ENCODE measurements at places on chromosomes 11 and 22.

- DNase-seq = no peak
Observed at GRCh38 chr11:134126217-134126822, 57.4 kb downstream of the JAM3 start.

GRCh38 chr11:130827451-130828377 lies 88.6 kb downstream of the SNX19 start:
- DNase-seq = no peak

GRCh38 chr11:31645747-31646146 lies 136.2 kb downstream of the ELP4 start:
- no peak for DNase-seq

DNA sequence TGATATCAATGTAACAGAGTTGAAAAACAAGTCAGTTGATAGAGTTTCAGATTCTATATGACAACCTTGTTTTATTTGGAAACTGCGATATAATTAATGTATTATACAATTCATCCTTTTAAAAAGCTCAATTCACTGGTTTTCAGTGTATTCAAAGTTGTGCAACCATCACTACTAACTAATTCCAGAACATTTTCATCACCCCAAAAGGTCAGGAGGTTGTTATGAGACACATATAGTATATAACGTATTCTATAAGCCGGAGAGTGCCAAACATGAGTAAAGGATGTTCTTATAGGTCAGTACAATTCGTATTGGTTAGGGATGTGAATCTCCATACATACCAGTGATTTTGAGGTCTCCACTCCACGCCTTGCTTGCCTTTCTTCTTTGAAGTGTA lies 40.1 kb upstream of the UCP3 start:
- no peak for DNase-seq

GRCh38 chr11:124880958-124881357 lies 15.7 kb downstream of the ROBO3 start:
- DNase-seq = no peak

DNA sequence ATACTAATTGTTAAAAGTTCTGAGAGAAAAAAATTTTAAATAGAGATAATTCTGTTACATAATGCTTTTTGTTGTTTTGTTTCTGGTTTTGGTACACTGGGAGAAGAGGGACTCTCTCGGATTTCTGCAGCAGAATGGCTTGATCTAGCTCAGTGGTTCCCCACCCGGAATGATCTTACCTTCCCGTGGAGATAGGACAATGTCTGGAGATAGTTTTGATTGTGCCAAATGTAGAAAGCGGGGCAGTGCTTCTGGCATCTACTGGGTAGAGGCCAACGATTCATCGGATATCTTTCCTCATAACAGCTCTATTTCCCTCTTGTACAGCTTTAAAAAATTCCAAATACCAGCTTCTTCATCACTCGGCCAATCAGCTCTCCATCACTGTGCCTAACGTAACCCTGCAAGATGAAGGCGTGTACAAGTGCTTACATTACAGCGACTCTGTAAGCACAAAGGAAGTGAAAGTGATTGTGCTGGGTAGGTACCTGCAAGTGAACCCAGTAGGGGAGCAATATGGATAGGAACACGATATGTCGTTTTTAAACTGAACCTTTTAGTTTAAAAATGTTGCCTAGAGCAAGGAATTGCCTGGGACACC lies 13.2 kb downstream of the CRTAM start:
- no peak for DNase-seq

GRCh38 chr22:42335839-42336378 lies 65.5 kb upstream of the TCF20 start:
- no peak for DNase-seq

DNA sequence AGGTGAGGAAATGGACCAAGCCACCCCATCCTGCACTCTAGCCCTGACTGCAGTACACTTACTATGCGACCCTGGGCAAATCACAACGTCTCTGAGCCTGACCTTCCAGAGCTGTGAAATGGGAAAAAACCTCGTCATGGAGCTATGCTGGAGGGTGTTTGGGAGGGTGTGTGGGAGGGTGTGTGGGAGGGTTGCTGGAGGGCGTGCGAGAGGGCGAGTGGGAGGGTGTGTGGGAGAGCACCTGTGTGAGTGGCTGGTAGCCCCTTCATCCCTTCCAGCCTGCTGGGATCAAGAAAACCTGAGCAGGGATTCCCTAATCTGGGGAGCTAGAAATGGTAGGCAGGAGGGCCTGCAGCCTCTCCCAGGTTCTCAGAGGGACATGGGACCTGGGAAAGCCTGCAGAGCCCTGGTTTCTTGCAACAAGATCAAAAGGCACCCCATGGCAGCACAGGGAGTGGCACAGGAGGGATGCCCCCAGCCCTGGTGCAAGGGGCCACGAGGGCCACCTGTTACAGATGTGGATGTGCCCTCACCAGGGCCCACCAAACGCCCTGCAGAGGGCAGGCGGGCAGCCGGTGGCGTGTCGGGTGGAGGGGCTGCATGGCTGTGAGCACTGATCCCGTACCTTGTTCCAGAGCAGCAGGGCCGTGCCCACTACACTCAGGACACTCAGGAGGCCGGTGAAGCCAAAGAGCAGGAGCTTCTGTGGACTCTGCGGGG lies 23.2 kb downstream of the NFAM1 start:
- DNase-seq = no peak

DNA sequence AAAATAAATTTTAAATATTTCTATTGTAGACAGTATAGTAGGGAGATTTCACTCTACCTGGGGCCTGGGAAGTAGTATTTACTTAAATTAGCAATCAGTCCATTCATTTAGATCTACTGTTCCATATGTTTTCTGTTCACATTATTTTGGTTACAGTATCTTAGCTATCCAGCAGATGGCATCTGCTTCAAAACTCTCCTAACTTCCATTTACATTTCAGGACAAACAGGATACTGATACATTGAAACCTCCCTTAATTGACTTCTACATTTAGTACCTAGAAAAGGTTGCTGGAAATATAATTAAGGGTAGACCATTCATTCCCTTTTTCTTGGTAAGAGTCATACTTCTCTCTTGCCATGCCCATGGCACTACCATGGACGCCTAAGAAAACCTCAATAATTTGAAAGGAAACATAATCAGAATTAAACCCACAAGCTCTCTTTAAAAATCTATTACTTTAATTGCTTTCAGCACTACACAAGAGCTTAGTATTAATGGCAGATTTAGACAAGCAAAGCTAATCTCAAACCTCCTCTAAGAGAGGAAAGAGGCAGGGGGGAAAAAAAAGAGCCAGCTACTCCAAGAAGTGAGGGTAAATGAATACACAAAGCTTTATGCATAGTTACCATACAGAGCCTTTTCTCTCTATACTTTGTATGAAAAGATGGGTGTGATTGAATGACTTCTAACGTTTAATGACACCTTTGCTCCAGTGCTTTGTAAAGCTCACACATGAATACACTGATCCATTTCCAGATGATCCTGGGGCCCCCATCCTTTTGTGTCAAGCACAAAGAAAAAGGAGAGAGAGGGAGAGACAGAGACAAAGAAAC lies 131.2 kb upstream of the MTMR2 start:
- DNase-seq = no peak

- no peak for DNase-seq
Observed at GRCh38 chr11:66809592-66809991, 33.6 kb upstream of the RCE1 start.

DNA sequence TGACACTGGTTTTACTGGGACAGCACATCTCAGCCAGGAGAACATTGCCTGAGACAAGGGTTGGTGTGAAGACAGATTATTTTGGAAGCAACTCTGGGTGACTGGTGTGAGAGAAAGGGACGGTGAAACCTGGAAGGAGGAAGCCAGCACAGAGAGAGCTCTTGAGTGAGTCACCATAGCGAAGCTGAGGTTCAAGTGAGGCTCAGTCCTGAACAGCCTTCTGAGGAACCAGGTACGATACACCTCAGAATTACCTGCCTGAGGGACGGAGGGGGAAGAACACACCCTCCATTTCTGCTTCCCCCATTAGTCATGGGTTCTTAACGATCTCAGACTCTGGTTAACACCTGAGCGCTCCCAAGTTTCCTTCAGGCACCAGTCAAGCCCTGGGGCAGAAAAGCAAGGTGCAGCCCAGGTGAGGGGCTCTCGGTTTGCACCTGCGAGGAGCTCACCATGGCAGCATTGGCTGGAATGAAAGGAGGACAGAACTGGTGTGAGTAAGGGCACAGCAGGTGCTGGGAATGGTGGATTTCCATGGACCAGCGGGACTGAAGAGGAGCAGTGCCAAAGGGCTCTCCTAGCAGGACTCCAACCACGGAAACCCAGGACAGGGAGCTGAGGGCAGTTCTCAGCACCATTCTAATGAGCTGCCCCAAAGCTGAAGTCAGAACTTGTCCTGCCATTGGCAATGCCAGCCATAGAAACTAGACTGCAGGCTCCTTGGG lies 459.3 kb downstream of the OPCML start:
- DNase-seq = no peak

- DNase-seq = no peak
Observed at GRCh38 chr11:76336597-76336996, 44.3 kb downstream of the THAP12 start.

DNA sequence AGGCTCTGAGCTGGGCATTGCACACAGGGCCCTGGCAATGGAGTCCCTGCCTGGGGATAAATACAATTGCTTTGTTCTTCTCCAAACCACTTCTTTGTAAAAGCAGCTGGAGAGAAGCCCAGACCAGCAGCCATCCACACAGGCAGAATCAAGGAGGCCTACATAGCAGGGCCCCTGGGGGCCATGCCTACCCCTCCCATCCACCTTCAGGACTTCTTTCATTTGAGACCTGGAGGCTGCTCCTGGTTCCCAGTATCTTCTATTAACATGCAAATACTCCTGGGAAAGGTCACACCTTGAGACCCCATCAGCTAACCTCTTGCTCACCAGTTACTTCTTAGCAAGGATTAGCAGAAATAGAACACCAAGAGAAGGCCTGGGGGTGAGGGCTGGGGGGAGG lies 511.1 kb downstream of the SOX6 start:
- DNase-seq = no peak
